ENCODE measurements at places on chromosomes 13 and 19. TPM values are rescaled to one million over a fixed set of nuclear protein-coding genes. Genes with fewer than 3 reads are reported as not detected.

DNA sequence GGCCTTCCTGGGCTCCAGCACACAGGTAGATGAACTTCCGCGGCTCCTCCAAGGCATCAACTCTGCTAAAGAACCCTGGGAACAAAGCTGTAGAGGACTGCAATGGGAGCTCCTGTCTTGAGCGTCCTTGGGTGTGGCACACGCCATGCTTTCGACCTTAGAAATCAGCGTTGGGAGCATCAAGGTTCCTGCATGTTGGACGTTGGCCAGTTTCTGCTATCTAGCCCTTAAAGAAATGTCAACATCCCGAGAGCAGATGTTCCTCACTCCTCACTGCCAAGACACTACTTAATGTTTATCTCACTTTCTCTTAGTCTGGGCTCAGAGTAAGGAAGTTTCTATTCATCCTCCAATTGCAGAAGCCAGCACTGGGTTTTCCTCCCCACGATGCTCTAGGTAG is 70.6 kb upstream of the MEDAG start:
- no peak overlapping the region for H3K27ac ChIP-seq
- no peak for DNase-seq

- DNase-seq, result no peak
- H3K4me1 ChIP-seq, result no peaks in the 10 kb centered on the region
- no peaks in the 10 kb centered on the region for H3K27me3 ChIP-seq
- no peaks in the 10 kb centered on the region for H3K36me3 ChIP-seq
- no peak overlapping the region for H3K27ac ChIP-seq
Measured at GRCh38 chr19:16013181-16013850, 63.0 kb upstream of the TPM4 start.

DNA sequence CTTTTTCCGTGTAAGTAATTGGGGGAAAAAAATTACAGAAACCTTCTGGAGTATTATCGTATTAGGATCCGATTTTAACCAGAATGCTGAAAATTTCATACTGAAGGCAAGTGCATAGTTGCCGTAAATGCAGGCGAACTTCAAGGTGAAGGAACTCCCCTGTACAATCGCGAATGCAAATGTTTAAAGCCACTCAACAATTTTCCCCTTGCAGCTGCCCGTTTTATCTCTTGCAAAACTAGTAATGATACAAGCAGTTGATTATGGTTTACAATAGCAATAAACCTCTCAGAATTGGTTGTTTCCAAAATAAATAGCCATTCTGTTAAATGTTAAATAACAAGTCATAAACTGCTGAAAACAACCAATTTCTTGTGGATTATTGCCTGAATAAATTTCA is 105.7 kb downstream of the DNAJC15 start:
- H3K36me3 ChIP-seq, result no peaks in the 10 kb centered on the region
- H3K27me3 ChIP-seq, result peaks cover 13% of the 10 kb centered on the region
- no peak for DNase-seq
- H3K4me1 ChIP-seq, result peaks cover 11% of the 10 kb centered on the region
- no peak overlapping the region for H3K27ac ChIP-seq
- no peak overlapping the region for H3K4me3 ChIP-seq

- H3K4me3 ChIP-seq, result no peak overlapping the region
- no peaks in the 10 kb centered on the region for H3K27me3 ChIP-seq
- no peak for DNase-seq
- peaks cover 12% of the 10 kb centered on the region for H3K4me1 ChIP-seq
- no peak overlapping the region for H3K27ac ChIP-seq
Measured at GRCh38 chr19:46977548-46977947, 42.1 kb upstream of the NPAS1 start.

DNA sequence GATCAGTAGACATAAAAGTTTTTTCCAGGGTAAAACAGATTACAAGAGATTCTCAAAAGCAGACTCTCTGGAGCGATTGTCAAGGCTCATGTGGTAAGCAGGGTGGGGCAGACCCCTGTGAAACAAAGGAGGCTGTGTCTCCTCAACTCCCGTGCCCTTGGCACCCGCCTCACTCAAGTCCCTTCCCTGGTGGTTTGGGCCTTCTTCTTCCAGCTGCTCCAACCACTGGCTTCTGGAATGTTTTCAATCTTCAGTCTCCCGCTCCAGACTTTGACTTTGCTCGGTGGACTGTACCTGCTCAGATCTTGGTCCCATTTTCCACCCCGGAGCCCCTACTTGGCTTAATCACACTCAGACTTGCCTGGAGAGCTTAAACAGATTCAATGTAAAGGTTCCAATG is 74.8 kb upstream of the STK24 start:
- no peak overlapping the region for H3K27ac ChIP-seq
- DNase-seq, result no peak
- H3K27me3 ChIP-seq, result peaks cover 6% of the 10 kb centered on the region
- no peaks in the 10 kb centered on the region for H3K36me3 ChIP-seq
- peaks cover 4% of the 10 kb centered on the region for H3K4me1 ChIP-seq

DNA sequence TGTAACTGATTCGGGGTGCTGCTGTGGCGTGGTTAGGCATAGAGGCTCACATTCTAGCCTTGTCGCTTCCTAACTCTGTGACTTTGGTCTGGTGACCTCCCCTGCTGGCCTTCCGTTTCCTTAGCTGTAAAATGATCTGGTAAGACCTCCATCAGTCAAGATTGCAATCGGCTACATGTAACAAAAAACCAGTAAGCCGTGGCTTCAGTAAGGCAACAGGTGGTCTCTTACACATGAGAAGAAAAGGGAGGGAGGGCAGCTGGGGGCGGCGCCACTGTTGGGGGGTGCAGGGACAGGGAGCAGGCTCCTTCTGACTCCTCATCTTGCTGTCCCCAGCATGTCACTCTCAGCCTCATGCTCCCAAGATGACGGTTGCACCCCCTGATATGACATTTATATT is 148.0 kb downstream of the SIPA1L3 start:
- H3K4me3 ChIP-seq, result no peak overlapping the region
- no peaks in the 10 kb centered on the region for H3K27me3 ChIP-seq
- H3K4me1 ChIP-seq, result peaks cover 10% of the 10 kb centered on the region

GRCh38 chr19:1110809-1111640 is 7.2 kb downstream of the GPX4 start:
- H3K4me3 ChIP-seq, result no peak overlapping the region
- H3K27ac ChIP-seq, result no peak overlapping the region
- H3K4me1 ChIP-seq, result no peaks in the 10 kb centered on the region
- DNase-seq, result no peak
- H3K36me3 ChIP-seq, result peaks cover 22% of the 10 kb centered on the region
- H3K27me3 ChIP-seq, result no peaks in the 10 kb centered on the region

DNA sequence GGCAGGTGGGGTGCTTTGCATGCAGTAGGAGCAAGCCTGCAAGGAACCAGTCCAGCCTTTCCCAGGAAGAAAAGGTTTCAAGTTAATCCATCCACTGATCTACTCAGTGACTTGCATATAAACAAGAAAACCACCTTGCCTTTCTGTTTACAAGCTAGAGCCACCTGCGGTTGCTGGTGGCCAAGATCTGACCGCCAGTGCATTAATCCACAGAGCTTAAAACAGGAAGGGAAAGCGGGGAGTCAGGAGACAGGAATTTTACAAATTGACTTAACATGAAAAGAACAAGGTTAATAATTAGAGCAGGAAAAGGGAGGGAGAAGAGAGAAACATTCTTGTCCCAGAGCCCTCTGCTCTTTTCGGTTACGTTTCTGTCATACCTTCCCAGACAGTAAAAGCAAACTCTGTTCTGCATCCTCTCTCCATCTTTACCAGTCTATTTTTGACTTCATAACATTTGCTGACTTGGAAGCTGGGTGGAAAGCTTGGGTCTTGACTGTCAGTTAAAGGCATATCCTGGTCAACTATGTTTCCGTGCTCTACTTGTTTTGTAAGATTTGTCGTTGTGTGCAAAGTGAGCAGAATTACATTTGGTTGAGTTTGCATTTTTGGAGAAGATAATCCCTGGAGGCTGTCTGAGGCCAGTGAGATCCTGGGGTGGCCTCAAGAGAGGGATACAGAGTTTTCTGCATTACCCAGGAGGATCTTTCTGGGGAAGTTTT is 760.6 kb downstream of the EFNB2 start:
- no peak for DNase-seq
- no peaks in the 10 kb centered on the region for H3K27me3 ChIP-seq
- H3K36me3 ChIP-seq, result no peaks in the 10 kb centered on the region
- H3K27ac ChIP-seq, result no peak overlapping the region

GRCh38 chr13:35814605-35815011 is 316.6 kb downstream of the DCLK1 start:
- DNase-seq, result no peak
- H3K4me3 ChIP-seq, result no peak overlapping the region
- H3K27ac ChIP-seq, result no peak overlapping the region
- H3K4me1 ChIP-seq, result no peaks in the 10 kb centered on the region
- no peaks in the 10 kb centered on the region for H3K36me3 ChIP-seq

DNA sequence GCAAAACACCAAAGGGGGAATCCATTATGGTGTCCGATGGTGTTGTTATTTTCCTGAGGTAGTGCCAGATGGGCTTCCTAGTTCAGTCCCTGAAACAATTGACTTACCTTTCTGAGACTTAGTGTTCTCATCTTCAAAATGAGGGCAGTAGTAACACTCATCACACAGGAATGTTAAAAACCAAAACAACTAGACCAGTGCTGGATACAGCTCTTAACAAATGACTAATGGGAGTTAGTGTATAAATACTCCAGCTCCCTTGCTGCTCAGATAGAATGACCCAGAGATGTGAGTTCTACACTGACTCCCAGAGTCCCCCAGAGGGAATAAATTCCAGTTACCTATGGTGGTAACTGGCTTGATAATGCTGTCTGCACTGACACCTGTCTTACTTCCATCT is 49.9 kb downstream of the MBD3L2B start:
- H3K36me3 ChIP-seq, result no peaks in the 10 kb centered on the region
- no peak overlapping the region for H3K4me3 ChIP-seq
- H3K27ac ChIP-seq, result no peak overlapping the region
- no peaks in the 10 kb centered on the region for H3K4me1 ChIP-seq

- H3K36me3 ChIP-seq, result no peaks in the 10 kb centered on the region
- H3K27me3 ChIP-seq, result no peaks in the 10 kb centered on the region
- DNase-seq, result no peak
- no peak overlapping the region for H3K4me3 ChIP-seq
Measured at GRCh38 chr13:47277774-47278173, 380.9 kb upstream of the HTR2A start.

- H3K4me3 ChIP-seq, result peak overlapping the region; percentile 76
- peaks cover 36% of the 10 kb centered on the region for H3K4me1 ChIP-seq
- DNase-seq, result peak; percentile 98
Measured at GRCh38 chr19:19488875-19489690, 26.3 kb downstream of the TSSK6 start.

- peaks cover 11% of the 10 kb centered on the region for H3K36me3 ChIP-seq
- peaks cover 3% of the 10 kb centered on the region for H3K4me1 ChIP-seq
- no peak overlapping the region for H3K4me3 ChIP-seq
- DNase-seq, result no peak
Measured at GRCh38 chr13:112064222-112064621, 2.7 kb upstream of the SOX1 start.

GRCh38 chr19:43784241-43784980 is 3.6 kb upstream of the KCNN4 start:
- H3K4me3 ChIP-seq, result peak overlapping the region; percentile 75
- H3K27me3 ChIP-seq, result peaks cover 4% of the 10 kb centered on the region
- peaks cover 43% of the 10 kb centered on the region for H3K4me1 ChIP-seq
- H3K27ac ChIP-seq, result peak overlapping the region; percentile 92
- peak; percentile 82 for DNase-seq

GRCh38 chr13:99363949-99364348 is 56.8 kb upstream of the GPR183 start:
- peaks cover 69% of the 10 kb centered on the region for H3K4me1 ChIP-seq
- H3K36me3 ChIP-seq, result peaks cover 56% of the 10 kb centered on the region
- H3K4me3 ChIP-seq, result no peak overlapping the region
- H3K27ac ChIP-seq, result no peak overlapping the region
- H3K27me3 ChIP-seq, result no peaks in the 10 kb centered on the region
- DNase-seq, result no peak

DNA sequence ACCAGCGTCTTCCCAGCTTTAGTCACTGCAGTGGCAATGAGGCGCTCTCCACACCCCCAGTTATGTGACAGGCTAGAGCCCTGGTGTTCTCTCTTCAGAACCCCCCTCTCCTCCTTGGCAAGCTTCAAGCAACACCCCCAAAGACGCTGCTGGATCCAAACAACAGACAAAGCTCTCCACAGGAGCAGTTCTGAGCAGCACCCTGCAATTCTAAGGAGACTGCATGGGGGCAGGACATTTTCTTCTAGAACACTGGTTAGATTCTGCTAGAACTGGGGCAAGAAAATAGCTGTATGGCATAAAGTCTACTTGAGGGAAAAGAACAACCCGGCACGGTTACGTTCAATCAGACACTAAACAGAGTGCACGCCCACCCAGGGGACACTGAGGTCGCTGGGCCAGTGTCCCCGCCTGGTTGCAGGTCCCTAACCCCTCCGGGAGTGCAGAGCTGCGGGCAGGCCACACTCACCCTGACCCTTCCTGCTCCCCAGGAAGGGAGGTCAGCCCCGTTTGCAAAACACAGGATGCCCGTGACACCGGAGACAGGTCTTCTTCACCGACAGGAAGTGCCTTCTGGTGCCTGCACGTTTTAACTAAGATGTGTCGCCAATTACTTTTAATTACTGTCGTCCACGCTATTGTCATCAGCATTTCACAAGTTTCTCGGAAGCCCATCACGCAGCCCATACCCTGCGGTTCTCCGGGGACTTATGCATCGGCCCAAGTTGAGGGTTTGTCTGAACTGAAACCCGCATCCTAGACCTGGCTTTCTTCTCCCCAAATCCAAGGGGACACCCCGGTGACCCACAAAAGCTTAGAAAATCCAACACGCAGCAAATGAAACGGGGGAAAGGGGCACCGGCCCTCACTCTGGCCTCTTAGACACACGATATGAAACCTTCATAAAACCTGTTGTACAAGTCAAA is 943 bp downstream of the GJB6 start:
- H3K36me3 ChIP-seq, result no peaks in the 10 kb centered on the region
- DNase-seq, result peak; percentile 66
- peak overlapping the region; percentile 39 for H3K27ac ChIP-seq
- peaks cover 50% of the 10 kb centered on the region for H3K27me3 ChIP-seq
- peak overlapping the region; percentile 81 for H3K4me3 ChIP-seq

Gene TRIP10
- 67.7 TPM for total RNA-seq

Gene S1PR4
- 43.7 TPM for total RNA-seq

Gene KLK14
- 1.1 TPM for total RNA-seq

Gene CCDC159
- 14.8 TPM for total RNA-seq

Gene GPC5
- total RNA-seq, result 0.07 TPM

Gene ZNF296
- 4.7 TPM for total RNA-seq

Gene SLC44A2
- 85.5 TPM for total RNA-seq

Gene PRRG2
- total RNA-seq, result 1.0 TPM

Gene TUBGCP3
- total RNA-seq, result 69.3 TPM

Gene ABHD13
- total RNA-seq, result 8.0 TPM

Data from activated CD4-positive, alpha-beta T cell treated with anti-CD3 and anti-CD28 coated beads, Interleukin-2, amount 10 ng/mL, durations not matched to agents 24 days and 14 days (primary cell).